HepG2 (cell line): ENCODE measurements at places on chromosomes 3 and 15. TPM values are rescaled to one million over a fixed set of nuclear protein-coding genes. Genes with fewer than 3 reads are reported as not detected.

GRCh38 chr3:42763021-42763420 lies 10.0 kb downstream of the CCDC13 start:
- no peaks in the 10 kb centered on the region for H3K36me3 ChIP-seq
- DNase-seq, result no peak
- no peaks in the 10 kb centered on the region for H3K27me3 ChIP-seq
- no peak overlapping the region for H3K4me3 ChIP-seq

Gene AAGAB
- 34.9 and 52.3 TPM in 2 replicates for total RNA-seq

DNA sequence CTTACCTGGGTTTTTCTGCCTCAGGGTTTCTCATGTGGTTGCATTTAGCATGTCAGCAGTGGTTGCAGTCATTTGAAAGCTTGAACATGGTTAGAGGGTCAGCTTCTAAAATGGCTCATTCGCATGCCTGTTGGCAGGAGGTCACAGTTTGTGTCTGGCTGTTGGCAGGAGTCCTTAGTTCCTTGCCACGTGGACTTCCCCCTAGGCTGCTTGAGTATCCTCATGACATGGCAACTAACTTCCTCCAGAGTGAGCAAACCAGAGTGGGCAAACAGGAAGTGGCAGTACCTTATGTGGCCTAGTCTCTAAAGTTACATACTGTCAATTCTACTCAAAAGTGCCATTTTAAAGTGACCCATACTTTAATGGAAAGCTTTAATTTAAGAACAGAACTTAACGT lies 3.4 kb upstream of the UNC13C start:
- no peak for DNase-seq
- no peaks in the 10 kb centered on the region for H3K27me3 ChIP-seq
- H3K36me3 ChIP-seq, result no peaks in the 10 kb centered on the region
- no peak overlapping the region for H3K27ac ChIP-seq
- H3K4me3 ChIP-seq, result no peak overlapping the region

DNA sequence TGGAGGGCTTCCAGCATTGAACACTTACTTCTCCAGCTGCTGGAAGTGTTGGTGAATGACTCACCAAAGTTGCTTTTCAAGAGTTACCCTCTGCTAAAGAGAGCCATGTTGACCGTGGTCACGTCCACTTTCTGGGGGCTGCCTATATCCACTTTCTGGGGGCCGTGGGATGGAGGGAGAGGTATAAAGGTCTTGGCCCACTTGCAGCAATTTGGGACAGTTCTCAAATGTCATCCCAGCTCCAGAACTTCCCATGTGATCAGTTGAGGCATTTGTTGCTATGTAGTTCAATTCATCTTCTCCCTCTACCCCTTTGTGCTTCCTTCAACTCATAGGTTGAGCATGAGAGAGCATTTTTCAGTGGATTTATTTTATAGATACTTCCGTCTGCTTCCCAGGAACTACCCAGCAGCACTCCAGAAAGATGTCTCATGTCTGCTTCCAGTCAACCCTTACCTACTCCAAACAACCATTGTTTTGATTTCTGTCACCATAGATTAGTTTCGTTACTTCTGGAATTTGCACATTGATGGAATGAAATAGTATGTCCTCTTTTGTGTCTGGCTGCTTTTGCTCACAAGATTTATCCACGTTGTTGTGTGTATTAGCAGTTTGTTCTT lies 130.6 kb downstream of the TCF12 start:
- no peaks in the 10 kb centered on the region for H3K27me3 ChIP-seq
- H3K4me1 ChIP-seq, result peaks cover 11% of the 10 kb centered on the region; the same call in 1 of the 2 replicates
- DNase-seq, result no peak
- no peaks in the 10 kb centered on the region for H3K36me3 ChIP-seq
- no peak overlapping the region for H3K4me3 ChIP-seq

Gene FGD5
- total RNA-seq, result not detected in 2 replicates

Gene MST1R
- total RNA-seq, result 0.11 and 0.13 TPM in 2 replicates

Gene KNG1
- 3.5 and 7.0 TPM in 2 replicates for total RNA-seq

Gene SEMA7A
- 7.1 and 15.8 TPM in 2 replicates for total RNA-seq

- H3K4me1 ChIP-seq, result peaks cover 51% of the 10 kb centered on the region
- peak overlapping the region; percentile 11 for H3K4me3 ChIP-seq
- no peak overlapping the region for H3K27ac ChIP-seq
- peaks cover 11% of the 10 kb centered on the region; the same call in 2 of the 3 replicates for H3K27me3 ChIP-seq
- H3K36me3 ChIP-seq, result no peaks in the 10 kb centered on the region
- DNase-seq, result peak; percentile 46
Observed at GRCh38 chr3:196202516-196202970, 8.7 kb downstream of the ZDHHC19 start.

DNA sequence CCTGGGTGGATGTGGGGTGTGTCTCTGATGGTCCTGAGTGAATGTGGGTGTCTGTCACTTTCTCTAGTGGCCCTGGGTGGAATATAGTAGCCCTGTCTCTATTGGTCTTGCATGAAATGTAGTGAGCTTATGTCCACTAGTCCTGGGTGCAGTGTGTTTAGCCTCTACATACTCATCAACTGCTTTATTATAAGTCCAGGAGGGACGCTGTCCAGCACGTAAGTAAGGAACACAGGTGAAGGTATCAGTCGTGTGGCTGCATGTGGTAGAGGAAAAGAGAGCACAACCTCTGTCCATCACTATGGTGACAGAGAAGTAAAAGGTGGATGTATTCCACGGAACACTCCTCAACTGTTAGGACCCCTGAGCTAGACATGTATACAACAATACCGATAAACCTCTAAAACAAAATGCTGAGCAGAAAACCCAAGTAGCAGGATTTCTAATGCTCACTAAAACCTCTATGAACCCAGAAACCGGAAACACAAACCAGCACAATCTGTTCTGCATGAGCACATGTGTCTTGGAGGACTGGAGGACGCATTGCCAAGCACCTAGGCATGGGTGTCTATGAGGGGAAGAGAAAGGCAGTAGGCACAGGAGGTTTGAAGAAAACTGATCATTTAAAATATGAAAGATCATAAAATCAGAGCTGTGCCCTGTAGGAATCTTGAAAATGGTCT lies 11.0 kb downstream of the LTF start:
- H3K36me3 ChIP-seq, result no peaks in the 10 kb centered on the region
- DNase-seq, result no peak
- H3K27ac ChIP-seq, result no peak overlapping the region
- H3K4me1 ChIP-seq, result no peaks in the 10 kb centered on the region

Gene CHDH
- 40.4 and 48.9 TPM in 2 replicates for total RNA-seq

Gene CCDC54
- not detected in 2 replicates for total RNA-seq

DNA sequence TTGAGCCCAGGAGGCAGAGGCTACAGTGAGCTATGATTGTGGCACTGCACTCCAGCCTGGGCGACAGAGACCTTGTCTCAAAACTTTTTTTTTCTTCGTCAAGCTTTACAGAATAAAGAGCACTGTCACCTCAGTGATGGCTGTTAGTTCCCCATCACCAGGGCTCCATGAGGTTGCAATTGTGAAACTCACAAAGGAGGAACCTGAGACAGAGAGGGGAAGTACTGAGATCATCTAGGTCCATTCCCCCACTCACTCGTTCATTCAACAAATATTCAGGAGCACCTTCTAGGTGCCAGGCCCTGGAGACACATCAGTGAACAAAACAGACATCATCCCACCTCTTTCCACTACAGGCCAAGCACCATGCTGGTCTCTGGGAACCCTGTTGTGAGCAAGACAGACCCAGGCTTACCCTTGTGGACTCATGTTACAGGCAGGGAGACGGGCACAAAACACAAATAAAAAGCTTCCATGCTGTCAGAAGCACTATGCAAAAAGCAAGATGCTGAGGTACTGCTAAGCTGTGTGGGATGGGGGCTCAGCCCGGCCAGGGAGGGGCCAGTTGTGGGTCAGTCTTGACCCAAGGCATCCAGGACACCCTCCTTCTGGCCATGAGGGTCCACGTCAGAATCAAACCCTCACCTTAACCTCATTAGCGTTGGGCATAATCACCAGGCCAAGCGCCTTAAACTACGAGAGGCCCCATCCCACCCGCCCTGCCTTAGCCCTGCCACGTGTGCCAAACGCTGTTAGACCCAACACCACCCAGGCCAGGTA lies 2.1 kb upstream of the RHO start:
- H3K4me3 ChIP-seq, result no peak overlapping the region
- H3K4me1 ChIP-seq, result peaks cover 54% of the 10 kb centered on the region
- no peaks in the 10 kb centered on the region for H3K36me3 ChIP-seq
- H3K27ac ChIP-seq, result no peak overlapping the region

GRCh38 chr15:100105101-100105500 lies 236.7 kb downstream of the ADAMTS17 start:
- H3K4me3 ChIP-seq, result no peak overlapping the region
- DNase-seq, result no peak
- no peaks in the 10 kb centered on the region for H3K4me1 ChIP-seq
- H3K27me3 ChIP-seq, result no peaks in the 10 kb centered on the region
- no peaks in the 10 kb centered on the region for H3K36me3 ChIP-seq

- H3K36me3 ChIP-seq, result peaks cover 5% of the 10 kb centered on the region; the same call in 2 of the 3 replicates
- no peak for DNase-seq
- H3K4me3 ChIP-seq, result peak overlapping the region; percentile 91
- H3K27ac ChIP-seq, result peak overlapping the region; percentile 67
Observed at GRCh38 chr3:179072100-179072438, 460 bp upstream of the ZMAT3 start.
